ENCODE measurements at places on chromosomes 3 and 15. TPM values are rescaled to one million over a fixed set of nuclear protein-coding genes. Genes with fewer than 3 reads are reported as not detected.

- no peak for DNase-seq
Observed at GRCh38 chr3:69240651-69241568, 118.5 kb upstream of the LMOD3 start.

DNA sequence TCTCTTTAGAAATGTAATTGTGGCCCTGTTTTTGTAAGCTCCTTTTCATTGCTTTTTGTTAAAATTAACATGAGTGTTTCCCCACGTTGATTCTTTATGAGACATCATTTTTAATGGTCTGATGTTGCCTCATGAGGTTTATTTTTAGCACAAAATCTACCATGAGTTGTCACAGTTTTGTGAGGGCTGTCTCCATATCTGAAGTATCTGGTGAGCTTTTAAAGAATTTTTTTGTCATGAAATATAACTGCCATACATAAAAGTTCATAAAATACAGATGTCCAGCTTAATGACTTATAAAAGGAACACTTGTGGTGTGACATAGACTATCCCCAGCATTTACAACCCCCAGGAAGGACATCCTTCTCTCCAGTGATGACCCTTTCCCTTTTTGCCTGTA is 34.3 kb upstream of the CEMIP start:
- no peak for DNase-seq

- DNase-seq = no peak
Observed at GRCh38 chr3:126202680-126203079, 22.3 kb upstream of the ALDH1L1 start.

Gene KLF15
- total RNA-seq = under 0.01 TPM

DNA sequence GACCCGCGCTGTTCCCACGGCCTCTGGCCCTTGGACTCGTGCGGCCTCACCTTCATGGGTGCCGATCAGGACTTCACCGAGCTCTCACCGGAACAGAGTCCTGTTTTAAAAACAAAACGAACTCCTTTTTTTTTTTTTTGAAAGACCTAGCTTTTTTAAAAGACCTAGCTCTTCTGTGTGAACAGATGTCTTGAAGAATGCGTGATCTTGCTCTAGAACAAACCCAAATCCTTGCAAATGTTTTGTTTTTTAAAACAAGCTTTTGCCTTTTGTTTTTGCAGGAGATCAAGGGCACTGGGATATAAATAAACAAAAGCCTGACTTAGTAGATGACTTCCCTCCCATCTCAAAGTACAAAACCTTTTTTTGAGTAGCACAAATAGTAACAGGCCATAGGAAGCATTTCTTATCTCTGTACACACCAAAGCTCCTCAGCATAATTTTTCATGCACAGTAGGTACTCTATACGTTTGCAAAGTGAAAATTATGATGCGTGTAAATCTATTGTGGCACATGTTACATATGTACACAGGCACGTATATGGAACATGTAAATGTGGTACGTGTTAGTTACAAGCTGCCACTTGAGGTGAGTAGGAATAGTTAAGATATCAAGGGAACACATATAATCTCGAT is 1.1 kb upstream of the MSL2 start:
- DNase-seq = no peak

GRCh38 chr3:25907081-25907480 is 117.2 kb downstream of the OXSM start:
- DNase-seq = no peak

GRCh38 chr3:15102256-15102655 is 3.3 kb upstream of the RBSN start:
- DNase-seq = peak; percentile 46

Gene SLC12A8
- under 0.01 TPM for total RNA-seq

DNA sequence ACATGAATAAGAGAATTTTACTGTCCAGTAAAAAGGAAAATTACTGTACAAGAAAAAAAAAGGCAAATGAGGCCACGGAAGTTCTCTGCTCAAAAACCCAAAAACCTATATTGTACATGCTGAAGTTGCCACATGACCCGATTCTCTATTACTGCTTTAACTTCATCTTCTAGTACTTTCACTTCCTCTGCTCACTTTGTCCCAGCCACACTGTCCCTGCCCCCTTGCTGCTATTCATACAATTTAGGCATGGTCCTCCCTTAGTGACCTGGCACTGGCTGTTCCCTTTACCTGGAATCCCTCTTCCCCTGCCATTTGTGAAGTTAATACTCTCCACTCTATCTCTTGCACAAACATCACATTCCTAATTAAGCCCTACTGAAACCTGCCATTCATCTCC is 457.4 kb downstream of the MAGI1 start:
- no peak for DNase-seq

GRCh38 chr3:53836084-53836872 is 9.9 kb downstream of the CHDH start:
- DNase-seq = no peak

All from hematopoietic multipotent progenitor cell (in vitro differentiated cells).